Epithelial cell of esophagus (primary cell): ENCODE measurements at places on chromosomes 5 and 9.
A peak's percentile ranks its signal among the peaks of the same experiment; 100 is the strongest.

DNA sequence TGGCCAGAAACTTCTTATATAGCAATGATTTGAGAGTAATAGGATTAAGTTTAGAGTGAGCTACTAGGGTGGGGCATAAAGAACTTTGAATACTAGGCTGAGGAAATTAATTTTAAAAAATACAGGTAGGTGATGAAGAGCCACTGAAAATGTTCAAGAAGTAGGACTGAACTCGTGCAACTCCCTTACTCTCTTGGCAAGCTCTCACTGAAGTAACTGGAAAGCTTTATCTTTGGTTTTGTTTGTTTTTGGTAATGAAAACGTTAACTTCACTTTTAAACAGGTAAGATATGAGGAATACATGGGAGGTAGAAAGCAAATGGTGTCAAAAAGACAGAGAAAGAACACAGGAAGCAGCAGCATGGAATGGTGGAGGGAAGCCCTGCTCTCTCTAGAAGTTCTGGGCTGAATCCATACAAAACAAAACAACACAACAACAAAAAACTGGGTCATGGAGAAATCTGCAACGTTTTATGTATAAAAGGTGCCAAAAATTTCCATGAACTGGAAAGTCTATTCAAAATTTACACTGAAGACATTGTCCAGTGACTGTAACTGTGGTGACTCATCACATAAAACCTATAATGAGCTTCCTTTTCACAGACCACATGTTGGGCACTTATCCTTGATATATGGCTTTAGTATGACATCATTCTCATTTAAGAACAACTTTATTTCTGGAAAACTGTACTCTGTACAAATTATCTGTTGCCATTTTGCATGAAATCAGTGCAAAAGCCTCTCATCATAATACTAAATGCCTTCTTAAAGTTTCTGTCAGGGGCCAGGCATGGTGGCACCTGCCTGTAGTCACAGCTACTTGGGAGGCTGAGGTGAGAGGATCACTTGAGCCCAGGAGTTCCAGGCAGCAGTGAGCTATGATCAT is 91.2 kb upstream of the CHD1 start:
- DNase-seq: peak; percentile 64

DNA sequence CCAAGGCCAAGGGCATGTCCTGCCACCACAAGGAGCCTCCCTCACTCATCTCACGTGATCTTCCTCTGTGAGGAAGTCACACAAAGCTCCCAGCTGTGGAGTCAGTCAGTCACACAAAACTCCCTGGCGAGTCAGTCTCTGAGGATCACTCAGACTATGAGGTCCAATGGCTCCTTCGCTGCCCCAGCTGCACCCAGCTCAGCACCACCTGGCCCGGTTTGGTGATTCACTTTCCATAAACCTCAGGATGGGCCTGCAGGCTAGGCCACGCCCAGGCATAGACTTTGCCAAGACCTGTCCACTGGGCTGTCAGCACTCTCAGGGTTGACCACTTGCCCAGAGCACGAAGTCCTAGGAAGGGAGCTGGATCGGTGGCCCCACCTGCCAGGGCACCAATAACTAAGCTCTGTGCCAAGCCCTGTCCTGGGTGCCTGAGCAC is 233.8 kb downstream of the HSPA4 start:
- peak; percentile 92 for DNase-seq

DNA sequence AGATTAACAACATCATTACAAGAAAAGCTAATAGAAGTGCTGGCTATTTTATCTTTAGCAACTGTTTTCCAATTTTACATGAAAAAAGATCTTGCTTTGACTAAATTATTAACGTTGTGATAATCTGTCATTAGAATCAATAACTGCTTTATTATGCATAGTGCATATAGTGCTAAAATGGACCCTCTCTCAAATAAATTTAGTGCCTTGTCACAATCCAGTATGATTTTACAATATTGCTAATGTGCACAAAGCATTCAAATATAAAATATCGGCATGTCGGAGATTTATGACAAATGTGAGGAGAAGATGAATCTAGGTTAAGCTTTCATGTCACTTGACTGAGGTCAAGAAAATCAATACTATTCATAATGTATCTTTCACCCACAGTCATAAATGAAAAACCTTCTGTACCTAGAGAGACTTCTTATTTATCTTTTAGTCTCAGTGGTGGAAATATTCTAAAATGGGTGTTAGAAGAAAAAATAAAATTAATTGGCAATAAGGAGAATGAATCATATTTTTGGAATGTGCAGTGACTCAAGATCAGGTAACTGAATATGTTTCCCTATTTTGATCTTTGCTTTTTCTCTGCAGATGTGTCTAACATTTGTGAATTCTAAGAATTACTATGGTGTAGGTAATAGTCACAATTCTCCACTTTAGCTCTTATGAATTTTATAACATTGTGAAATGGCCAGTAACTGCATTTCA is 672.9 kb upstream of the GRAMD2B start:
- DNase-seq: peak; percentile 27

GRCh38 chr5:144335561-144335960 is 164.9 kb downstream of the KCTD16 start:
- DNase-seq: no peak

DNA sequence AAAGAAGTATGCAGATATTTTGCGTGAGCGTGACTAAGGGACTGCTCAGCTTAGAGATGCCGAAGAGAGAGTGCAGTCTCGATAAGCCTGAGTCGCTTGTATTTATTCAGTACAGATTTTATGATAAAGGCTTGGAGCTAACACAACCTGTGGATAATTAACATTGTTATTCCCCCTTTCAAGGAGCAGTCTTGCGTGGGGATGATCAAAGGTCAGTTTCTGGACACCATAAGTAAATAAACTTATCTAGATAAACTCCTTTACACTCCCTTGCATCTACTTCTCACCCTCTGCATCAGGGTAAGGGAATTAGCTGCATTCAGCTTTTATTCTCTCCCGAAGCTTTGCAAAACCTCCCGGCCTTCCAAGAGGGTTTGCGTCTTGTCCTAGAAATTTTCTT is 357.8 kb upstream of the ST8SIA4 start:
- no peak for DNase-seq

GRCh38 chr9:131405858-131406537 is 12.1 kb downstream of the PRRC2B start:
- DNase-seq: no peak
